Muscle of arm (tissue), 14 donors: ENCODE measurements at places on chromosomes 1 and 21. TPM values are rescaled to one million over a fixed set of nuclear protein-coding genes. Genes with fewer than 3 reads are reported as not detected.

DCST1 gene
- polyA plus RNA-seq: 0.29 TPM

RBM34 gene
- polyA plus RNA-seq: 65.9 TPM

OR2M7 gene
- polyA plus RNA-seq: not detected

DNA sequence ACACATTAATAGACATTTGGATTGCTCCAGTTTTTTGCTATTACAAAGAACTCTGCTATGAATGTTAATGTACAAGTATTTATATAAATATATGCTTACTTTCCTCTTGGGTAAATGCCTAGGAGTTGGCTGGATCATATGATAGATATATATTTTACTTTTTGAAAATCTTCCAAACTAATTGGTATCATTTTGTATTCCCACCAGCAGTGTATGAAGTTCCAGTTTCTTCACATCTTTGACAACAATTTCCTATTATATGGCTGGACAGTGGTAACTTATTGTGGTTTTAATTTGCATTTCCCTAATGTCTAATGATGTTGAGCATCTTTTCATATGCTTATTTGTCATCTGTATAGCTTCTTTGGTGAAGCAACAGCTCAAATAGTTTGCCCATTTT is 23.8 kb upstream of the DIPK1A start:
- no peak for DNase-seq

GRCh38 chr1:202234331-202235002 is 40.9 kb downstream of the LGR6 start:
- no peak for DNase-seq

DNA sequence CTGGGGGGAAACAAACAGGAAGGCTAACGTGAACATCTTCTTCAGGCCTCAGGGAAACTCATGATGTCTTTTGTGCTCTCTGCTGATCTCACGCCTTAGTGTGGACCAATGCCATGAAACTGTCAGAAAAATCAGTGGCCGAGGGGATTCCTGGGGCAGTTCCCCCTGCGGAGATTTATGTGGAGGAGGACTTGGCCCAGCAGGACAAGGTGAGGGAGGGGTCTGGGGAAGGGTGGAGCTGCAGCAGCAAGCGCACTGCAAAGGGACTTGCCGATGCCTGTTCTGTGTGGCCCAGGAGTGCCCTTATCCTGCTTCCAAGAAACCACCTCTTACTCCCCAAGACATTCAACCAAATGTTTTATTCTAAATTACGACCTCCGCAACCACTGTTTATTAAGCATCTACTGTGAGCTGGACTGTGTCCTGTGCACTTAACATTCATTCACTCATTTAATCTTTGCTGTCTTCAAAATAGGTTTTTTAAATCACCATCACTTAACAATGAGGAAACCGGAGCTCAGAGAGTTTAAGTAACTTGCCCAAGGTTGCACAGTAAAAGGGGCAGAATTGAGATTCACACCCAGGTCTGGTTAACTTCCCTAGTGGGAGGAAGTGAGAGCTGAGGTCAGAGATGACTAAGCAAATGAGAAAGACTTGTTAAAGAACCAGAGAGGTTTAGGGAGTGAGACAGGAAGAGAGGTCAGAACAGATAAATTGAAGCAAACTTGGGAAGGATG is 49.7 kb downstream of the FHAD1 start:
- no peak for DNase-seq

DNA sequence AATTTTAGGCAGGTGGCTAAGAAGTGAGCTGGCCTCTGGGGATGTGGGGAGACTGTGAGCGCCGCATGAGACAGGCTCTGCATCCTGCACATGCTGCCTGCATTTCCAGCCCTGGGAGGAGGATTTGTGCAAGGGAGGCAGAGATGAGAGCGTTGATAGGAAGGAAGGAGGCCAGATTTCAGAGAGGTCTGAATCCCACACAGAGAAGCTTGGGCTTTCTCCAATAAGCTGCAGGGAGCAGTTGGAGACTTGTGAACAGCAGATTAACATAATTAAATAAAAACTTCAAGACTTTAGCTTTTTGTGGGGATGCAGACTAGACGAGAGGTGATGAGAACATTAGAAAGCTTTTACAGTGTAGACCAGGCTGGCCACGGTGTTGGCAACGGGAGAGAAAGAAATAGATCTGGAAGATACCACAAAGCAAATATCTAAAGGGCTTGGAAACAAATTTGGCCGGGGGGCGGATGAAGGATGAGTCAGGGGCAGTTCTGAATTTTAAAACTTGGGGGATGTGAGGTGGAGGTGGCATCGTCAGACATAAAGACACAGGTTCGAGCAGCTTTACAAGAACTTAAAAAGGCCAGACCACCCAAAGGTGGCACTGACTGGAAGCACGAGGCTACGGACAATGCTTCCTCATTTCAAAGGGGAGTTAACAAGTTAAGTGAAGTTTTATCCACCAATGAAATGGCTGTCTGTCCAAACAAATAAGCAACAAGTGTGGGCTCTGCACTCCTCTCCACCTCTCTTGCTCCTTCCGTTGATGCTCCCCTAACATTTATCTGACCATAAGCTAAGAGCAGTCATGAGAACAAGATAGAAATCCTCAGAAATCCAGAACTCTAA is 57.0 kb downstream of the HIVEP3 start:
- DNase-seq: no peak

- DNase-seq: no peak
Observed at GRCh38 chr1:39754906-39755504, 16.1 kb downstream of the OXCT2 start.

DNA sequence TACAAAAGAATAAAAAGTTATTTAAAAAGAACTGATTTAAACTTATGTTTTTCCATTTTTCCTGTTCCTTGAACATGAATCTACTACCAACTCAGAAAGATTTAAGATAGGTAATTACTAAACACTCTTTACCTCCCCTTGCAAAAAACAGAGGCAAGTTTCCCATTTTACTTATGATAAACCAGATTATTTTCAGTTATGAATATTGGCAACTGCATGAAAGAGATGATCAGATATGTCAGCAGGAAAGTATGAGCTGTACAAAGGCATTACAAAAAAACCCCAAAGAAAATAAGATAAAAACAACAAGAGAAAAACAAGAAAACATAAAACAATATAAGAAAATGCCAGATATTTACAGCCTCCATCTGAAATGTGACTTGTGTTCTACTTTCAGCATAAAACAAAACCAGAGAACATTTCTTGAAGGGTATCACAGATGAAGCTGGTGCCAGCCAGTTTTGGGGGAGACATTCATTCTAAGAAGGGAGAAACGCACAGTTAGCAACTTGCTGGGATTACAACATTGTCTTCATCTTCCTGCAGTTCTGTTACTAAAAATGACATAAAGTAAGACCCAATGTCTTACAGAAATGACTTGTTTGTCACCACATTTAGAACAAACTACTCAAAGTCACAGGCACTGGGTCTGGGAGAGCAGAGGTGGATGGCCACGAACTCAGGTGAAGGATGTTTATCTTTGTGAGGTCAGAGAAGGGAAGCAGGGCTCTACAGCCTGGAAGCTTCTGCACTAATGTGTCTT is 19.1 kb downstream of the ZC3H12A start:
- DNase-seq: no peak

DNA sequence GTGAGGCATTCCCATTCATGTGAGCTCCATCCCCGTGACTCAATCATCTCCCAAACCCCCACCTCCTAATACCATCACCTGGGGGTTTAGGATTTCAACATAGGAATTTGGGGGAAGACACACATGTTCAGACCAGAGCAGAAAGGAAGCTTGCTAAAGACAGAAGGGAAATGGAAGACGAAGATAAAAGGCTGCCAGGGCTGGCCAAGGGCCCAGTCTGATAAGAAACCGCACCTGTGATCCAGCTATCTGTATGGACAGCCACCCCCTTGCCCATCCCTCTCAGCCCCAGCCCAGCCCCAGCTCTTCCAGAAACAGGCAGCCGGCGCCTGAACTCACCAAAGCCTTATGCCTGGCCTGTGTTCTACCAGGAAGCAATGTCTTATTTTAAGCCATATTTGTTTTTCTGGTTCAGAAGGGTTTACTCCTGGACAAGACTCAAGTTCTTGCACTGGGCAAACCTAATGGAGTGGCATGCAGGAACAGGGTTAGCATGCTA is 198.4 kb upstream of the VAMP3 start:
- DNase-seq: no peak

DNA sequence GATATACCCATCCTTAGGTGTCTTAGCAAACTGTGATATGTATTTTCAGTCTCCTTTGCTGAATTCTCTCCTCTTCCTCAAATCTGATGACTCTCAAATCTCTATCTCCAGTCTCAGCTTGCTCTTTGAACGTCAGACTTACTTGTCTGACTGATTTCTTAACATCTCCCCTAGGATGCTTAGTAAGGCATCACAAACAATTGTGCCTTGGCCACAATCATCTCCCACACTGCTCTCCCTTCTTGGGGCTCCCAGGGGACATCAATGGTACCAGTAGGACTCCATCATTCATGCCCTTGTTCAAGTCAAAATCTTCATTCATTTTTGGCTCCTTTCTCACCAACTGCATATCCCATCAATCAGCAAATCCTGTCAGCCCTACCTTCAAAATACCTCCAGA is 42.0 kb downstream of the GNG12 start:
- DNase-seq: no peak
